ENCODE measurements at places on chromosomes 2 and 18.
A peak's percentile ranks its signal among the peaks of the same experiment; 100 is the strongest.

- DNase-seq = no peak
Observed at GRCh38 chr2:134268265-134268664, 14.4 kb downstream of the MGAT5 start.

DNA sequence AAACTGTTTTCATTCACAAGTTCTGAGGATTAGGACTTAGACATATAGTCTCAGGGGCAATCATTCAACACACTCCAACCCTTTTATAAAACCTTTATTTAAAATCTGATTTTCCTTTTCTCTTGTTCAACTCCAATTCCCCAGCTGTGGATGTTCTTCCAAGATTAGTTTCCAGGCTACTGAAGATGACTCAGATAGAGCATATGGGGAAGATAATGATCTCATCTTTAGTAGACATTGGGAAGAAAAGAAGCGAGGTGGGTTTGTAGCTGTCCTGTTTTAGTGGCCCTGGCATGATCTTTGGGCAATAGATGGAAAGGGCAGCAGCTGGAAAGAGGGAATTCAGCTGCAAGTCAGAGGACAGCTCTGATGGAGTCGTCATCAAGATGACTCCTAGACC is 247.7 kb upstream of the CCDC68 start:
- no peak for DNase-seq

DNA sequence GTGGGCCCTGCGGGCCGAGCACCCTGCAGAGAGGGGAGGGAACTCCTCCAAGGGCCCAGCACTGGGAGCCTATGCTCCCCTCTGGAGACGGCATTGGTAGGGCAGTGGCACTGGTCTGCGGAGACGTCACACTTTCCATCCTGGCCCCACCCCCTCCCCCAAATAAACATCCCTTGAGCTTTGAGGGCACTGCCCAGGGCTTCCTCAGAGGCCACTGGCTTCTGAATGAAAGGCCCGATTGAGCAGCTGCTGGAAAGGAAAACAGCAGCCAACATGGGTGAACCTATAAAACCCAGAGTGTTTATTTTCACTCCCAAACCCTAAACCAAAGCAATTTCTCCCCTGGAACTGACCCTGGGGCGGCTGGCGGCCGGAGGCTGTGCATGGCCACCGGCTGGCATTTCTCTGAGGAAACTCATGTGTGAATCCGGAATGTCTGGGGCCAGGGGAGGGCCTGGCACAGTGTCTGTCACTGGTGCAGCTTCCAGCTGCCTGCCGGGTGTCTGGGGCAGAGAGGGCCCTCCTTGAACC is 138.9 kb downstream of the DYSF start:
- DNase-seq = peak; percentile 20

DNA sequence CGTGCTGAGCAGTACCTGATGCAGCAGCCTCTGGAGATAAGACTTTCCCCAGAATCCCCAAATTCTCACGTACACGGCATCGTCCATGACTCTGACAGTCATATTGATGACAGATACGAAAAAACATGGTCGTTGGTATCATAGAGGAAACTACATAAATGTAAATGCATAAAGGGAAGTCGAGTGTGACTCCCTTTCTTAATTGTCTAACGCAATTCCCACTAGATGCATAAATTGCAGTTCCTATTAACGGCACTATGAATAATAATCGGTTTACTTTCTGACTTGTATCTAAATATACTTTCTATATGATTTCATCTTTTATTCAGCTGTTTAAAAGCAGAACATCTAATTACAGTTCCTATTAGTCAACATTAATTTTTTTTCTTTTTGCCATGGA is 322.6 kb upstream of the REV1 start:
- DNase-seq = no peak

GRCh38 chr2:44974064-44974715 is 32.7 kb downstream of the SIX3 start:
- DNase-seq = peak; percentile 79

DNA sequence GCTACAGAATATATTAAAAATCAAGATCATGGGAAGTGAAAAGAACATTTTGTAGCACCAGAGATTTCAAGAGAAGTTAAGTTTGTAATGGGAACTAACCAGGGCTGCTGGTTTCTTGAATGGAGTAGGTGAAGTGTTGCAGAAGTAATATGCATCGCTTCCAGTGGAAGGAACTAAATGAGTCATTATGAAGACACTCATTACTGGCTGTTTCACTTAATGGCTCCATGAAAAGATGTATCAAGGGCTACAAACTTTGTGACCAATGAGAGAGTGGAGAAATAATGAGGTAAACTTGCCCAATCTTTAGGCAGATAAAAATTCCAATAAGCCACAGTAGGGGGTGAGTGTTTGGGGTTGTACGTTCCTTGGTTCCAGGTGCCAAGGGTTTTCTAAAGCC is 380.4 kb upstream of the POU3F3 start:
- no peak for DNase-seq

DNA sequence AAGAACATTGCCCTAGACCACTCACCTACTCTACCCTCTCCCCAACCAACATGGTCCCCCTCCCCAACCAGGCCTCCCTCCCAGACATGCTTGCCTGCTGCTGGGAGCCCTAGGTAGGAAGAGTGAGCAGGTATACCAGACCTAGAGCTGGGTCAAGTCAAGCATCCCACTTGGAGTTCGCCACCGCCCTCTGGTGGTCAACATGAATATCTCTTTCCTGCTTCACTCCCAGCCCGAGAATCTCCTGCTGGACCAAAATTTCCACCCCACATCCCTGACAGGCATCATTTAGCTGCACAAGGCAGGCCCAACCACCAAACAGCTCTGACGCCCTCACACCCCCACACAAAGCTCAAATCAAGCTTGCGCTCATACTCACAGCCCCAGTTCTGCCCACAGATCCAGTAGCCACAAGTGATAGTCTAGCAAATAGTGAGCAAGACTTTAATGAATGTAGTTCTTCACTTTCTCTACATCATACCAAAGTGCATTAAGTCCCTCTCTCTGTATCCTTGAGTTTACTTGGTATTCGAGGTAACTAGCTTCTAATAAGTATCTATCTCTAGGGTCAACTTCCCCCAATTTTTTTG is 116.0 kb downstream of the TNS1 start:
- peak; percentile 6 for DNase-seq

Data from SHP77 (cell line).